ENCODE measurements at places on chromosomes 2 and 18.
A peak's percentile ranks its signal among the peaks of the same experiment; 100 is the strongest.

DNA sequence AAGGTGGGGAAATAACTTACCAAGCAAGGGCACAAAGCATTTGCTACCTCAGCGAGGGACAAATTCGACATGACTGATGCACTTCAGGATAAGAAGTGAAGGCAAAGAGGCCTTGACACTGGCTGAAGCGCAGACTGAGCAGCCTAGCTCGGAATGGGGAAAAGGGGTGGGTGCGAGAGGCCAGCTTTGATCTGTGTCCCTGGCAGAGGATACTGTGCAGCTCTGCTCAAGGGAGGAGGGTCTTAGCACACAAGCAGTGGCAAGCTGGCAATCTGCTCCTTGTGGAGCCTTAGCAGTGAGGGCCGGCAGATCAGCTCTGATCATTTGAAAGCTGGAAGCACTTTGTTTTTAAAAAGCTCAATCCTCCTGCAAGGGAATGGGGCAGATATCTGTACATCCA is 222.3 kb downstream of the ZBTB7C start:
- no peak for DNase-seq

DNA sequence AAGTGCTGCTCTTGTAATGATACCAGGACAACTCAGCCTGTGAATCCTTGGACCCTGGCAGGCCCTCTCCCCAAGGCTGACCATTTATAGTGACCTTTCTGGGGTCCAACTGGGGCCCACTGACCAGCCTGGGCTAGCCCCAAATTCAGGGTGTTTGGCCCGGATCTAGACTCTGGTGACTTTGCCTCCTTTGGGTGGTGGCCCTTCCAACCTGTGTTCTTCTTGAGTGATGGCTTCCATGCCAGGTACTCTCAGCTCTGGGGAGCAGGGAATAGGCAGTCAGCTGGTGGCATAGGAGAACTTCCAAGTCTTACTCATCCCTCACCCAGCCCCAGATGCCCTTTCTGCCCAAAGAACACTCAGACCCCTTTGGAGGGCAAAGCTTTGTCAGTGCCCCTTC is 10.3 kb downstream of the MYO7B start:
- DNase-seq: peak; percentile 41

DNA sequence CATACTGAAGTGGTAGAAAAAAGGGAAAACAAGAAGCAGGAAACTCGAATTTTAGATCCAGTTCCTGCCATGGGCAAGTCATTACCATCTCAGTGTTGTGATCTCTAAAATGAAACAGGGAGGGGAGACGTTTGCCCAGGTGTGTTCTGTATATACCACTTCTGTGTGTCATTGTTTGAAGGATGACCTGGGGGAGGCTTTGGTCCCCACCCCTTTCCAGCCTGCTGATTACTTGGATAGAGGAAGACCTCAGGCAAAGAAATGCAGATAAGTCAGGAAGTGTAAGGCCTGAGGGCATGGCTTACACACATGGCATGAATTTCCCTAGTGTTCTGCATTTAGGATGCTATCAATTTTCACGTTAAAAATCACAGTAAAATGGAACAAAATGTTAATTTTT is 205.2 kb upstream of the CXCR4 start:
- no peak for DNase-seq

GRCh38 chr18:14026199-14026598 is 106.0 kb downstream of the ZNF519 start:
- DNase-seq: no peak

- DNase-seq: no peak
These were observed 53.2 kb downstream of the IMPA2 start for GRCh38 chr18:12034241-12035100.

DNA sequence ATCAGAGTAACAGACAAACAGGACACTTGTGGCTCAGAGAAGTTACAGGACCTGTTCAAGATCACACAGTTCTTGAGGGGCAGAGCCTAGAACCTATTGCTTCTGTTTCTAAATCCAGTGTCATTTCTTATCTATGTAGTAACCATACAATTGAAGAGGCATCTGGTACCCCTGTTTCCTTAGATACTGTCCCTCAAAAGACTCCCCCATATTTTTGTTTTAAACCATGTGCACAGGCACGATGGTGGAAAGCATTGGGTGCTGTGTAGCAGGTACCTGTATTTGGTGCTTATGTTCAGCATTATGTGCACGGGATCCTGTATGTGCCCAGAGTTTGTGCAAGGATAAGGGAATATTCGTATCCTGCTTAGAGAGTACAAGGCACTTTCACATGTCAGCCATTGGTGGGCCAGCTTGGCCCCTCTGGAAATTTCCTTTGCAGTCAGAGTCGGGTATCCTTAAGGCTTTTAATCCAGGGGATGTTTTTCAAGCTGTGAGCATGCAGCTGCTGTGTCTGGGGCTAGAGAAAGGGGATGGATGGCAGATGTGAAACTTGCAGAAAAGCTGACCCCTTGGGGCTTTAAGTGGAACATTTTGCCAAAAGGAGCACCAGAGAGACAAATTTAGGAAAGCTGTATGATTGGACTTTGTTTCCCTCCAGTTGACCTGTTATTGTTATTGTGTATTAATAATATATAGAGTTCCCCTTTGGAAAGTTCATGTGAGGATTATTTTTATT is 2.1 kb downstream of the LBH start:
- DNase-seq: no peak

GRCh38 chr18:76454418-76454817 is 40.6 kb downstream of the ZNF516 start:
- DNase-seq: no peak

DNA sequence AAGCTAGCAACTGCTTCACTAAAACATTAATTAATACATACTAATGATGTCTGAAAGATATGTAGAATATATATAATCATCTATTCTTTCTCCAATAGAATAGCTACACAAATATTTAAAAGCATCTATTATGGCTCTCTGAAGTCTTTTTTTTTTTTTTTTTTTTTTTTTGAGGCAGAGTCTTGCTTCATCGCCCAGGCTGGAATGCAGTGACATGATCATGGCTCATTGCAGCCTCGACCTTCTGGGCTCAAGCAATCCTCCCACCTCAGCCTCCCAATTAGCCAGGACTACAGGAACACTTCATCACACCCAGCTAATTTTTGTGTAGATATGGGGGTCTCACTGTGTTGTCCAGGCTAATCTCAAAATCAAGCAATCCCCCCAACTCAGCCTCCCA is 120.4 kb upstream of the KYNU start:
- DNase-seq: no peak

- no peak for DNase-seq
These were observed 30.1 kb downstream of the MBP start for GRCh38 chr18:77102259-77103040.

DNA sequence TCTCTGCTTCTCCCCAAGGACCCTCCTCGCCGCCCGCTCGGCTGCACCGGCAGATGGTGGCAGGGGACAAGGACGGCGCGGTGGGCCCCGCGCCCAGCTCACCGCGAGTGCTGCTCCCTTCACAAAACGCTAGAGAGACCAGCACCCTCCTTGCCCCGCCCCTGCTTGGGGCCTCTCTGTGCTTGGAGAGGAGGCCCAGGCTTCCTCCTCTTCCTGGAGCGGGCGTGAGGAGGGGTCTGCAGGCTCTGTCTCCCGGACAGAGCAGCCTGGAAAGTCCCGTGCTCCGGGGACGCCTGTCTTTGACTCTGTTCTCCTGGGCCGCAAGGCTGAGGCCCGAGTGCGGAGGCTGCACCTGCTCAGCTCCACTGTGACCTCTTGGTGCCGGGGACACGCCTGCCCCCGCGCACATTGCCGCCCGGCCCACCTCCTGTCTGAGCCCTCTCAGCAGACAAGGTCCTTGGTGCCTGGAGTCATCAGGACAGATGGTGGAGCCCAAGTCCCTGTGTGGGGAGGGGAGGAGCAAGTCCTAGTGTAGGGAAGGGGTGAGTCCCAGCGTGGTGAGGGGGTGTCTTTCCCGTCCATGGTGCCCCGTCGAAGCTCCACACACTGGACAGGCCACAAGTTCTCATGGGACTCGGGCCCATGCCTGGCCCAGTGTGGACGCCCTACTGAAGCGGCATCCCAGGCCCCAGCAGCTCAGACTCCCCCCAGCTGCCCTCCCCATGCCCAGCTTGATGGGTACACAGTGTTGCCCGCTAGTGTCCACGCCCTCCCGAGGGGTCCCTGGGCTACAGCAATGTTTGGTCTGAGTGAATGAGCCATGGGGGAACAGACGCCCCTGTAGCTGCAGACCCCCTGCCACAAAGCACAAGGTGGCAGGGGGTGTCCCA is 33.8 kb downstream of the RTP5 start:
- peak; percentile 74 for DNase-seq

- no peak for DNase-seq
These were observed 89.5 kb downstream of the TMEM185B start for GRCh38 chr2:120133572-120134244.

DNA sequence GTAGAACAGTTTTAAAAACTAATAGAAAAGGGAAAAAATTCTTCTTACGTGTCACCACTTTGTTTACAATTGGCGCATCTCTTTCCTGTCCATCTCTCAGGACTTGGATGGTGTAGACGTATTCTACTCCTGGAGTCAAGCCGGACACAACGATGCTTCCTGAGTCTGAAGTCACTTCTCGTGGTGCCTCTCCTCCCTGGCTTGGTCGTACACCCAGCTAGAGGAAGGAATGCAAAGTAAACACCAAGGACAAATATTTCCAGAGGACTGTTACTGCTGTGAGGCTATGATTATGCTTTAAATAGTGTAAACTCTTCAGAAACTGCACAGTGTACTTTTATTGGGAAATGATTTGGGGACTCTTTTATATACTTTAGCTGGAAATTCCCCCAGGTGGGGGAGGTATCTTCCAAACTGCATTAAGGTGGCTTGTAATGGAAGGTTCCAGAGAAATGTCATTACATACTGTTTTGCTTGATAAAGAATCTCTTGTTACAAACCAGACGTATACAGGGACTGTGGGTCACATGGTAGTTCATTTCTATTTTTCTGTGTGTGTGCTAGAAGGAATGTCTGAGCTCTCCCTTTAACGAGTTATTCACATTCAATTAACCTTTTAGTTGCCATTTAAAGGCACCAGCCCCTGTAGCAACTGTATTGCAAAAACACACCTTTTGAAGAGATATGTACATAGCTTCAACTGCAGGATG is 38.1 kb downstream of the FN1 start:
- DNase-seq: no peak

DNA sequence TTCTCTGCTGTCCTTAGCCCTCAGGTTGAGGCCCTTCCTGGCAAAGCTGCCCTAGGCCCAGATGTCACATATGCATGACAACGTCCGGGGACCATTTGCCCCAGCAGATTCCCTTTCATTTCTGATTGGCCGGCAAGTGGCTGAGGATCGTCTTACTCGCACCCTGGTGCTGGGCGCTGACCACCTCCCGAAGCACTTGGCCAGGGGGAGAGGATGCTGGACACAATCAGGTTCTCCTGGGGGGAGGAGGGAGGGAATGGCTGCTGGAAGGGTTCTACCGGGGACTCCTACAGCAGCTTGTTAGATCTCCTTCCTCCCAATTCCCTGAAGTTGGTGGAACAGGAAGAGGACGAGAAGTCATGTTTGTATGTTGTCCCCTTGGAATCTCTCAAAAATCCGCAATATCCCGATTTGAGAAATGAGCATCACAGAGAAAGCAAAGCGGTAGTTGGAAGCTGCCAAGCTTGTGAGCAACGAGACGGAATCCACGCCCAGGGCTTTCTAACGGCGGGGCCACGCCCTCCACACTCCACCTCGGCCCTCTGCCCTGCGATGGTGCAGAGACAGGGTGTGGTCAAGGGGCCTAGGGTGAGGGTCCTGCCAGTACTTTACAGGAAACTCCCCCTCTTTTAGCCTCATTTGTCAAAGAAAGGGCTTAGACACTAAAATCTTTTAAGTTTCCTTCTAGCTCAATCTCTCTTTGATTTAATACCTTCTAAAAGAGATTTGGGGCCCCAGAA is 61.8 kb upstream of the YWHAQ start:
- DNase-seq: no peak

DNA sequence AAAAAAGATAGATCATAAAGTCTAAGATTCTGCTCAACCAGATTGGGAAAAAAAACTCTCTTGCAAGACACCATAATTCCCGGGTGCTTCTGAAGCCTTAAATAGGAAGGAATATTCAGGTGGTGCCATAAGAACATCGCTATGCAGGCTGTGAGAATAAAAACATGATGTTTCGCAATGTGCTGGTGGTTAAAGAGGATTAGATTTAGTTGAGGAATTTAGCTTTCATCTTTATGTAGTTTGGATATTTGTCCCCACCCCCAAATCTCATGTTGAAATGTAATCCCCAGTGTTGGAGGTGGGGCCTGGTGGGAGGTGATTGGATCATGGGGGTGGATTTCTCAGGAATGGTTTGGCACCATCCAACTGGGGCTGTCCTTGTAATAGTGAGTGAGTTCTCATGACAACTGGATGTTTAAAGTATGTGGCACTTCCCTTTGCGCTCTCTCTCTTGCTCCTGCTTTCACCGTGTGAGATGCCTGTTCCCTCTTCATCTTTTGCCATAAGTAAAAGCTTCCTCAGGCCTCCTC is 132.2 kb downstream of the AKAIN1 start:
- DNase-seq: no peak

Measured in suprapubic skin (tissue), 4 donors.